ENCODE measurements at places on chromosomes 2 and 18.

DNA sequence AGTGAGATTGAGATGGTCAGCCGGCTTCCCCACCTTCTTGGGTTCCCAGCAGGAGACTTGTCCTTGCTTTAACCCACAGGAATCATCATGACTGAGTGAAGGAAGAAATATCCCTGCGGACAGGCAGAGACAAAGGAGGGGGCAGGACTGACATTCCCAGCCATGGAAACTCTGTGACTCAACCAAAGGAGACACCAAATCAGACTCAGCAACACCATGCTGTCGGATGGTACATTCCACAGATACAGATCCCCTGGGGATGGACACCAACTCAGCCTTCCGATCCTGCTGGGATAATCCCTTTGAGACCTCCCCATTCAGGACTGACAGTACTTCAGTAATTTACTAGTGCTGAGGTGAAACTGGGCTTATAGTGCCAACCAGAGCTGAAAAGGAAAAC lies 518.3 kb downstream of the XIRP2 start:
- no peak for DNase-seq

- peak; percentile 36 for DNase-seq
These were observed 10.7 kb downstream of the RPL31 start for GRCh38 chr2:101012706-101013181.

DNA sequence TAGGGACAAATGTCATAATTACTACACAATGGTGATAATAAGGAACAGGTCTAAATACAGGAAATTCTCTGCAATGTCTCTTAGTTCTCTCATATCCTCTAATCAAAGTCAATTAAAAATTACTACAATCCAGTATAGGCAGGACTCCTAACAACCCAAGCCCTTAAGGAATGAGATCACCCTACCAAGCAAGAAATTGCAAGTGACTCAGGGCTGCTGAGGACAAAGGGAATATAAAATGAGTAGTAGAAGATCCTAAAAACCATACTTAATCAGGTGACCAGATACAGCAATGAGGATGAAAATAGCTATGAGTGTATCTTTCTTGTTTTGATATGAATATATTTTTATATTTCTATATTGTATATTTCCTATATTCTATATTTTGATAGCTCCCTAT lies 250.0 kb upstream of the DCC start:
- no peak for DNase-seq

GRCh38 chr2:40281021-40281940 lies 170.6 kb downstream of the SLC8A1 start:
- no peak for DNase-seq

- DNase-seq, result no peak
These were observed 6.1 kb upstream of the GCA start for GRCh38 chr2:162337868-162338267.

All from stimulated activated CD4-positive, alpha-beta T cell treated with anti-CD3 and anti-CD28 coated beads, Interleukin-1b, Interleukin-23, amount 100 ng/mL, for 4 hours (primary cell).